Left lung (tissue), 14 donors: ENCODE measurements at places on chromosomes 13 and 19. TPM values are rescaled to one million over a fixed set of nuclear protein-coding genes. Genes with fewer than 3 reads are reported as not detected.

DNA sequence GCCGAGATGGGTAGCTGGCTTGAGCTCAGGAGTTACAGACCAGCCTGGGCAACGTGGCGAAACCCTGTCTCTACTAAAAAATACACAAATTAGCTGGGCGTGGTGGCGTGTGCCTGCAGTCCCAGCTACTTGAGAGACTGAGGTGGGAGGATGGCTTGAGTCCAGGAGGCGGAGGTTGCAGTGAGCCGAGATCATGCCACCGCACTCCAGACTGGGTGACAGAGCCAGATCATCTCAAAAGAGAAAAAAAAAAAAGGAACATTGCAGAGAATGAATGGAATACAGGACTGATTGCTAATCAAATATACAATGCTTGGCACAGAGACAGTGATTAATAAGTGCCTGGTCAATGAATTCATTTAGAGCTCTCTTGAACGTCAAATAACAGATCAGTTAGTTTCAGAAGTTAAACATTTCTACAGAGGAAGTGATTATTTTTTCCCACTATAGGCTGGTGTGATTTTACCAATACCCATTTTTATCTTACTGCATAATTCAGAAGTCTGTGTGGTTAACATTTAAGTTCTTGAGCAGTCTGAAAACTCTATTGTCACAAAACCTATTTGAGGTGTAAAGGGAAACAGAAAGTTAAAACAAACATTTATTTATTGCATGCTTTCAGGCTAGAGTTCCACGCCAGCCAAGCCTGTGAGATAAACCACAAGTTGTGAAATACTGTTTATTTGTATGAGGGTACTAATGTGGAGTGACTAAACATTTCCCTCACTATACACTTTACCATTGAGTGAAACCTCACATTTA lies 7.7 kb upstream of the TBC1D4 start:
- DNase-seq = no peak

- no peak for DNase-seq
Measured at GRCh38 chr19:45117167-45117594, 24.2 kb downstream of the PPP1R37 start.

GRCh38 chr19:11014403-11014911 lies 53.6 kb downstream of the SMARCA4 start:
- DNase-seq = no peak

DNA sequence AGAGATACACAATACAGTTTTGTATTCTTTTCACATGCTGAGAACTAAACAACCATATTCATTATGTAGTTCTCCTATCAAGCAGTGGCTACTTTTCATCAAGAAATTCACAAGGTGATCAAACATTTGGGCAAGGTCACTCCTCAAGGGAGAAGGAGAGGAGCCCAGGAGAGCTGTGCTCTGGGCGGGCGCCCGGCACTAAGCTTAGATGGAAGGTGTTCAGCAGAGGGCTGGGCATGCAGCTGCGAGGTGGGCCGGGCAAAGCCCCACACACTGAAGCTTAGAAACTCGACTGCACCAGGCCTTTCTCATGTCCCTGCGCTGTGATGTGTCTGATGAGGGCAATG lies 30.4 kb upstream of the SPACA7 start:
- DNase-seq = no peak

DNA sequence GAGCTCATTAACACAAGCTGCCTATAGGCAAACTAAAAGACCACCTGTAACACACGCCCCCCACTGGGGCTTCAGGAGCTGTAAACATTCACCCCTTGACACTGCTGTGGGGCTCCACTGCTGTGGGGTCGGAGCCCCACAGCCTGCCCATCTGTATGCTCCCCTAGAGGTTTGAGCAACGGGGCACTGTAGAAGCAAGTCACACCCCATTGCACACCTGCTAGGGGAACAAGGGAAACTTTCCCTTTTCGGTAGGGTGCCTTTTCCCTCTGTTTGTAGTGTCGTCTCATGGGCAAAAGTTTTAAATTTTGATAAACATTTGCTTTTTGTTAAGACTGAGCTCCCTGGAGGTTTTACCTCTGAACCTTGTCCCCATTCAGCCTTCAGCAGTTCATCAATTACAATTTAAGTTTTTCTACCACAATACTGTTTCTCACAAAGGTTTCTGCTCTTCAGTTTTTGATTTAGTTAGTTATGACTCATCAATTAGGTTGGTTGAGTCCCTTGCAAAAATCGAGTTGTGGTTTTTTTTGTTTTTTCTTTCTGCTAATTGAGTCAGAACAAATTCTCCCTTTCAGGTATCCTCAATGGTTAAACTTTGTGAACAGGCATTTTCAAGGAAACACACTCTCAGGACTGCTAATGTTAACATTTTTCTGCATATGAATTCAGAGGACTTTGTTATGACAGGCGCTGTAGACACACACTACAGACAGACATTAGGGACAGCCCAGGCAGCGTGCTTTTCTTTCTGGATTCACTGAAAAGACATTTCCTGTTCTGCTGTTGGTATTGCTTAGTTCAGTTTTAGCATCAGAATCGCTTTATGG lies 35.1 kb downstream of the ZNF433 start:
- DNase-seq = no peak

DNA sequence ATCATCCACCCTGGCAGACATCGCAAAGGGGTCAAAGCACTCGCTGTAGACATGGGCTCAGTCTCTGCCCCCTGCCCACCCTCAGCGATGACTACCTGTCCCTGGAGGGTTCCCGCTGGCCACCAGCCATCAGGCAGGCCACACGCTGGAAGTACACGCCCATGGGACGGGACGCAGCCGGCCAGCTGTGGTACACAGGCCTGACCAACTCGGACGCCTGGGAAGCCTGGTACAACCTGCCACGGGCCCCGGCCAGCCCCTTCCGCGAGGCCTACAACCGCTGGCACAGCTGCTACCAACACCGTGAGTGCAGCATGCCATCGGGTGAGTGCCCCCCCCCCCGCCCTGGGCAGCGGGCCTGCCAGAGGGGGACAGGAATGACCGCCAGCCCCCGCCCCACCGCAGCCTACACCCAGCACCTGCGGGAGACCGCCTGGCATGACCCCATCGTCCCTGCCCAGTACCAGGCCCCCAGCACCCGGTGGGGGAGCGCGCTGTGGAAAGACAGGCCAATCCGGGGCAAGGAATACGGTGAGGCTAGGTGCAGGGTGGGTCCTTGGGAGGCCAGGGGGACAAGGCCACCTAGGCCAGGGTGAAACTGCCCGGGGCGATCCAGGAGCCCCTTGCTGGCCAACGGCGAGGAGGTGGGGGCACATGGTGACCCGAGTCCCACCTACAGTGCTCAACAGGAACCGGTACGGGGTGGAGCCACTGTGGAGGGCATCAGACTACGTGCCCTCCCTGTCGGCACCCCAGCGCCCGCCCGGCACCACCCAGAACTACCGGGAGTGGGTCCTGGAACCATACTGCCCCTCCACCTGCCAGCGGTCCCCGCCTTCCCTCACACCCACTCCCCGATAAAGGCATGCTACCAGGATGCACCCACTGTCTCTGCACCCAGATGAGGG lies 4.4 kb downstream of the TEKTIP1 start:
- no peak for DNase-seq

PSG2 gene
- total RNA-seq = not detected

ZSCAN5C gene
- not detected for total RNA-seq

TSEN34 gene
- total RNA-seq = 34.4 TPM
